ENCODE measurements at places on chromosomes 2 and 18.

GRCh38 chr2:217357886-217358620 lies 498.2 kb upstream of the TNP1 start:
- DNase-seq: no peak

DNA sequence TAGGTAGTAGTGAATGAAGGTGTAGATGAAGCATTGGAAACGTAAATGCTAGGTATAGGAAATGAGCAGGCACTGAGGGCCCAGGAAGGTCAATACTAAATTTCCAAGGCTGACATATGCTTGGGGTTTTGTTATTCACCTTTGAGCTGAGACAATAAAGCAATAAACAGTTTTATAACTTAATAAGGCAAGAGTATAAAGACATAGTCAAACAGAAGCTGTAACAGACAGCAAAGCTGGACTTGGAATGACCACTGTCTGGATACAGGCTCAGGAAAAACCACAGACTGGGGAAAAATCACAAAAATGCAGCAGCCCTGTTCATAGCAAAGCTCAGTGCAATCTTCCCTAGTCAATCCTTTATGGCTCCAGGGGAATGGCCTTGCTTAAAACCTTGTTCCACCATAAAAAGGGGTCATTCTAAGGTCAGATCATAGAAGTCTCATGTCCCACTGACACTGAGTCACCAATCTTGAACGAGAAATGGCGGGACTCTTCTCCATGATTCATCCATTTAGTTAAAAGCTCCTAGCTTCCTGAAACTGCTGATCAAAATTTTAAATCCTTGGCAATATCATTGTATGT lies 493.3 kb downstream of the CMPK2 start:
- DNase-seq: no peak

GRCh38 chr2:24026233-24026632 lies 16.3 kb downstream of the MFSD2B start:
- no peak for DNase-seq

DNA sequence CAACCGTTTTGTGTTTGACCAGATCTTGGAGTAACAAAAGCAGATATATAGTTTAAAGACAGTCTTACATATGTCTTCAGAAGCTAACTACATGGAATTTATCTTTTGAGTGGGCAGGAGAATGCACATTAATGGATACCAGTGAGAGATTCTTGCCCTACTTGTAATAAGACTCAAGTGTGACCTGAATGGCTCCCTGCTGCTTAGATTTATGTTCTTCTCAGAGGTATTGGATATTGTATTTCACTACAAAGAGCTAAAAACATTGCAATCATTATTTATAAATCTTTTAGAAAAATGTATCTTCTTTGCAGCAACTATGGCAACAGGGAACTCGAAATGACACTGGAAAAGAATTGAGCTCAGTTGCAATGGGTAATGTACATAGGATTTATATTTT lies 227.7 kb downstream of the LRRTM4 start:
- no peak for DNase-seq

GRCh38 chr2:20470211-20470610 lies 23.3 kb downstream of the RHOB start:
- no peak for DNase-seq

DNA sequence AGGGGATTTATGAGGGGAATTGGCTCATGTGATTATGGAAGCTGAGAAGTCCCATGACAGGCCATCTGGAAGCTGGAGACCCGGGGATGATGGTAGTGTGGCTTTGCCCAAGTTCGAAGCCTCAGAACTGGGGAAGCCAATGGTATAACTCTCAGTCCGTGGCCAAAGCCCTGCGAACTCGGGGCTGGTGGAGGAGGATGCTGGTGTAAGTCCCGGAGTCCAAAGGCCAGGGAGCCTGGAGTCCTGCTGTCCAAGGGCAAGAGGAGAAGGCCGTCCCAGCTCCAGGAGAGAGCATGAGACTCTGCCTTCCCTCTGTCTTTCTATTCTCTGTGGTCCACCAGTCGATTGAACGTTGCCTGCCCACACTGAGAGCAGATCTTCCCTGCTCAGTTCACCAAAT lies 43.2 kb upstream of the CABLES1 start:
- DNase-seq: no peak

GRCh38 chr2:164542581-164543021 lies 78.7 kb downstream of the GRB14 start:
- DNase-seq: no peak

DNA sequence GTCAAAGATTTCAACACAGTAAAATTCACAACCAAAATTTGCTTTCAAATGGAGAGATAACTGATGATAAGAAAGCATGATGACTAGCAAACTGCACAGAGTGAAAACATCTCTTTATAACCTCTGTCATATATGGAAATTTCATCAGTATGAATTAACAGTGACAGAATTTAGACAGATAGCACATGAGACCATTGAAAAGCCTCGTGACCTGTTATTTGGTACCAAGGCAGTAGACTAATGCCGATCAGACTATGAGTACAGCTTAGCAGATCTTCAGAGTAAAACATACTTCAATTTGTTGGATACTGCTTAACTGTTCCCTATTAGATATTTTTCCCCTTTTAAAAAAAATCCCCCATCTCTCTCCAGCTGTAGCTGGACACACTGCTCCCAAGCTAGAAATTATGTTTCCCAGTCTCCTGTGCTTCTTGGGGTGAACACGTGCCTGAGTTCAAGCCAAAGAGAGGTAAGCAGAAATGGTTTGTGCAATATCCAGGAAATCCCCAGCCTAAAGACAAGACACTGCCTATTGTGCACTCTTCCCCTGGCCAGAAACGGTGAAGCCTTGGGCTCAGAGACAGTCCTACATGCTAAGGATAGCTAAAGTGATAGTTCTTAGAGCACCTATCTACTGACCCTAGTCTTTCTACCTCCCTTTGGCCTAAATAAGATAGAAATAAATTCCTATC lies 256.1 kb downstream of the NCKAP5 start:
- DNase-seq: no peak

DNA sequence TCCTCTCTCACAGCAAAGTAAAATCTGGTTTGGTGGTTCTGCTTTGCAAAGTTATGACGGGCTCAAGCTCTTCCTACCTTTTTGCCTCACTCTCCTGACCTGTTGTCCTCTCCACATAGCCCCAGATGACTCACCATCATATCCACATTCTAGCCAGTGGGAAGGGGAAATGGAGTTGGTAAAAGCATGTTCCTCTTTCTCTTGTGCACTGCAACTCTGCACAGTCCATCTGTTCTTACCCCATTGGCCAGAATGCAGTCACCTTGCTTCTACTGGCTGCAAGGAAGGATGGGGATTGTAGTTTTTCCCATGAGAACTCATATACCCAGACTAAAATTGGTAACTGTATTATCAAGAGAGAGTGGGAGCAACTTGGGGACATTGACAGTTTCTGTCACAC lies 50.4 kb upstream of the SMIM21 start:
- DNase-seq: no peak

DNA sequence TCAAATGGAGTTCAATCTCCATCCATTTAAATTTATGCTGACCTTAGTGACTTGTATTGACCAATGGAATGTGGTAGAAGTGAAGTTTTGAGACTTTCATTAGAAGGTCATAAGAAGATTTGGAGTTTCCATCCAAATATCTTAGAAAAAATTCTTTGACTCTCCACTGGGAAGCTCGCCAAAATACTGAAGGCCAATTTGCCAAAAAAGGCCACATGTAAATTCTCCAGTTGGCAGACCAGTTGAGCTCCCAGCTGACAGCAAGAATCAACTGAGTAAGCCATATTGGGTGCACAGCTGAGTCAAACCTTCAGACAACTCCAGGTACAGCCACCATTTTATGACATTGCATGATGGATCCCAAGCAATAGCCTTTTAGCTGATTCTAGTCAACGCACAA lies 228.3 kb upstream of the SETBP1 start:
- DNase-seq: no peak

- DNase-seq: peak; percentile 90
These were observed 213.4 kb downstream of the DCC start for GRCh38 chr18:52553441-52553840.
